ENCODE measurements at places on chromosomes 13 and 19.

GRCh38 chr13:113630296-113630695 lies 27.7 kb downstream of the ATP4B start:
- no peak for DNase-seq

DNA sequence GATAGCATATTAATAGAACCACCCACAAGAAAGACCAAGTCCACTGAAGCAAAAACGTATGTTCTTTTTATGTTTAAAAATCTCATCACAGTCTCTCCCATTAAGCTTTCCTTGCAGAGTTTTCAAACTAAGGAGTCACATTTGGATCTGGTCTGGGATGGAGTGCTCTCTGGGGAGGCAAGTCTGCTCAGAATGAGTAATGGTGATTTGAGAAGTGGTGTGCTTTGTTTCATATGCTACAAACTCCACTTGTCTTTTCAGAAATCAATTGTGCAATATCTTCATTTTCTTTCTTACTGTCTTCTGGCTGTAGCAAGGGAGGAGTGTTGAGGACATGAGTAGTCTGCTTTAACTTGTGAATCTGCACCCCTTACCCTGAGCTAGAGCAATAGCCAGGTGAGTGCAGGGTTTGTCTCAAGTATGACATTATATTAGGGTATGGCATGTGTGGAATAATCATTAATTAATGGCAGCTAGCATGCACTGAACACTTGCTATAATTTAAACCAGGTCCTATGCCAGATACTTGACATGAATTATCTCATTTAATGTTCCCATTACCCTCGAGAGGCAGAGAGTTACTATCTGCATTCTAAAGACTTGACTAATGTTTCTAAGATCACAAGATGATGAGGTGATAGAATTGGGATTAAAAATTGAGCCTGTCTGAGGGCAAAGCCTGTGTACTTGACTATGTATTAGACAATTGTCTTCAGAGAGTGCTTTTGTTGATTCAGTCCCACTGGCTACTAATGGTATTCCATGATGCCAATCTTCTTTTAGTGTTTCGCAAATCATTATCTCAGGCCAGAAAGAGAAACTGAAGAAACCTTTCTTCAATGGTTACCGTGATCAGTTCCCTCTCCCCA lies 171.8 kb downstream of the GPC6 start:
- DNase-seq, result no peak

GRCh38 chr13:110512198-110512740 lies 49.3 kb downstream of the RAB20 start:
- DNase-seq, result no peak

DNA sequence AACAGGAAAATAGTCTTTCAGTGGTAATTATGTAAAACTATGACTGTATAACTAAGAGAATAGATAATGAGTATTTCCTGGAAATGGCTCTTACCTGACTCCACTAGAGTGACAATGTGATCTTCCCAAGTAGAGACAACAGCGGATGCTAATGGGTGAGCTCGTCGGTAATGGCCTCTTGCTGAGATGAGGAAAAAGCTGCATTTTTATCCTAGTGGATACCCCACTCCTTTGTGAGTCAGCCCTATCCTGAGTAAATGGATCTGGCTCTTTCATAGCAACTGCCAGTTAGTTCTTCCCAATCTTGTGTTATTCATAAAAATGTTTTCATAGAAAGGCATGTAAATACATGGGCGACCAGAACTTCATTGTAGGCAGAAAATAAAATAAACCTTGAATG lies 299.5 kb downstream of the NALCN start:
- DNase-seq, result no peak

DNA sequence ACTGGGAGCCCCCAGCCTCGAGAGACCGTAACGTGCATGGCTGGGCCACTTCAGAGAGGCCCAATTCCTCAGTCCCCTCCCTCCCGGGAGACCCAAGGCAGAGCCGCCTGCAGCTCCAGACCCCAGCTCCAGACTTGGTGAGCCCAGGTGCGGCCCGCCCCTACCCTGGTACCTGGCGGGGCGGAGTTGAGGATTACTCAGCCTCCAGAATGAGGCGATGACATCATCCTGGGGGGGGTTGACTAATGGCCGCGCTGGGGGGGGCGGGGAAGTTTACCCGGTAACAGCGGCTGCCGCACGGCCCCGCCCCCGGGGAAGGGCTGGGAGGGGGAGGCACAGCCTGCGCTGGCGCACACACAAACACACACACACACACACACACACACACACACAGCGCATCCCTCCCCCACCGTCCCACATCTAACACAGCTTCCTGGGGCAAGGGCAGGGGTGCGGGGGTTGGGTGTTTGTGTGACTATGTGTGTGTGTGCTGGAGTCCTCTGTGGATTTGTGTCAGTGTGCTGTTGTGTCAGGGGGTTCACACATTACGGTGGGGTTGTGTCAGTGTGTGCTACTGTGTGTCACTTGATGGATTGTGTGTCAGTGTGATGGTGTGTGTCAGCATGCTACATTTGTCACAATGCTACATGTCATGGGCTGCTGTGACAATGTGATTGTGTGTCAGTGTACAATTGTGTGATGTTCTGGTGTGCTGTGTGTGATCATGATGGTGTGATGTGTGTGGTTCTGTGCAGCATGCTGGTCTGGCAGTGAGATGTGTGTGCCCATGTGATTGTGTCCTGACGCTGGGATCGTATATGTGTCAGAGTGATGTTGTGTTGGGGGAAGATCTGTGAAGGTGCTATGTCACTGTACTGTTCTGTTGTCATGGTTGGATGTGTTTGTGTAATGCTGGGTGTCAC lies 10.3 kb upstream of the BBC3 start:
- peak; percentile 65 for DNase-seq

GRCh38 chr19:49877879-49878743 lies 609 bp downstream of the TBC1D17 start:
- peak; percentile 91 for DNase-seq

- no peak for DNase-seq
Observed at GRCh38 chr13:35698911-35699576, 222.6 kb upstream of the MAB21L1 start.
